ENCODE measurements at places on chromosomes 1 and 21.
A peak's percentile ranks its signal among the peaks of the same experiment; 100 is the strongest.

DNA sequence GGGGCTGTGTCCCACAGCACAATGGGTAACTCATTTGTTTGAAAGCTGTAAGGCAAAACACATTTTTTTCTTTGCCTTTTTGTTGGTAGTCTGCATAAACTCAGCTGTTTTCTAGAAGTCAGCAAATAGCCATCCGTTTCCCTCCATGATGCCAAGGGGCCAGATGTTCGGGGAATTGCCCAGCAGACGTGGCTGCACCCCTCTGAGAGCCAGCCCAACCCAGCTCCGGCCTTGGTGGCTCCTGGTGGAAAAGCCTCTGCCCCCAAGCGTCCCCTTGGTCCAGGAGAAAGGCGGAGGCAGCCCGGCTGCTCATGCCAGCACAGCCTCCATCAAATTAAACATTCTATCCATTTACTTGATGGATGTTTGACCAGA, 58.4 kb upstream of the ADARB1 start:
- no peak for DNase-seq

DNA sequence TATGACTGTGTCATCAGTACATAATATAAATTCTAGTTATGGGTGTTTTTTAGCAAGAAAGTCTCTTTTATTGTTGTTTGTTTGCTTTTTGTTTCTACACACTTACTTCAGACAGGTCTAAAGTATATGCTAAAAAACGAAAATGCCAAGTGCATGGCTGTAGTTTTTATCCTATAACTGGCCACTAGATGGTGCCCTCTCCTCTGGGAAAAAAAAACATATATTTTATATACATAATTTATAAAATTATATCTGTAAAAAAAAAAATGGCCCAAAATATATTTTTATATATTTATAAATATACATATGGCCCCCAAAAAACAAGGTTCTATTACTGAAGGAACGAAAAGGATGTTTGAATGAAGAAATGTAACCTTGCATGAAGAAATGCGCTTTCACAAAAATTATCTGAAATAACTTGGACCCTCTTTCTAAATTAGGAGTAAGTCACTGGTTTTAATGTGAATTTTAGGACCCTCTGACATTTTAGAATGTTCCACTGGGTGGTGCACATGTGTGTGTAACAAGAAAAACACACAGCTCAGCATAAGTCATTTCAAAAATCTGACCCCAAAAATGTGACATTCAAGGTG, 93.5 kb downstream of the TTLL7 start:
- DNase-seq, result peak; percentile 16

DNA sequence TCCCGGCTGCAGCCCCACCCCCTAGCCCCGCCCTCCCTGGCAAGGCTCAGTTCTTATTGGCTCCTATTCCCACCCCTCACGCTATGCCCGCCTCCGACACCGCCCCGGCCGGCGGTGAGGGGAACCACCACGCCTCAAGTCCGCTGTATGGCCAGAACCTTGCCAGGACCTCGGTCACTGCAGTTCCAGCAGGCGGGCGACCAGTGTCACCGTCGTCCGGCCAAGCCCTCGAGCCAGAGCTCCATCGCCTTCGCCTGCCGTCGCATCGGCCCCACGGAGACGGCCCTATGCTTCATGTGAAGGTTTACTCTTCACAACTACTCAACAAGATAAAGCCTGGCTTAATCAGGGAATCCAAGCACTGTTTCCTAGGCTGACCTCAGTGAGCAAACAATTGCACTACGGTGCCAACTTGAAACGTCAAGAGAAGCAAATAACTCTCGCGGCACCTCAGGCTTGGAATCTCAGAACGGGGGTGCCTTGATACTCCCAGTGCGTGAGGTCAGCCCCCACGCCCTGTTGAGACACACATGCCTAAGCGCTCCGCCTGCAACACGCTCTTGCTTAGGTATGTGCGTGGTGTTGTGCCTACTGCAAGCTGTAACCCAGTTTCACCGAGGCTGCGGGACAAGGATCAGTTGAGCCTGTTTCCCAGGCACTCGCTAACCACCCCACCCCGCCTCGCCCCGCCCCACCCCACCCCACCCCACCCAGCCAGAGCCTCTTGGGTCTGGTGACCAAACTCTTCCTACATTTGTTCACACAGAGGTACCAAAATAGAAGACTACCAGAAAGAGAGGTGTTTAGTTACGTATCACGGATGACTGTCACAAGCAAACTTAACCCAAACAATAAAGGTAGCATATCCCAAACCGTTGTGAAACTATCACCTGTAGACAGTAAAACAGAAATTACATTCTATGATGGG, 498 bp upstream of the DENND2C start:
- peak; percentile 84 for DNase-seq

DNA sequence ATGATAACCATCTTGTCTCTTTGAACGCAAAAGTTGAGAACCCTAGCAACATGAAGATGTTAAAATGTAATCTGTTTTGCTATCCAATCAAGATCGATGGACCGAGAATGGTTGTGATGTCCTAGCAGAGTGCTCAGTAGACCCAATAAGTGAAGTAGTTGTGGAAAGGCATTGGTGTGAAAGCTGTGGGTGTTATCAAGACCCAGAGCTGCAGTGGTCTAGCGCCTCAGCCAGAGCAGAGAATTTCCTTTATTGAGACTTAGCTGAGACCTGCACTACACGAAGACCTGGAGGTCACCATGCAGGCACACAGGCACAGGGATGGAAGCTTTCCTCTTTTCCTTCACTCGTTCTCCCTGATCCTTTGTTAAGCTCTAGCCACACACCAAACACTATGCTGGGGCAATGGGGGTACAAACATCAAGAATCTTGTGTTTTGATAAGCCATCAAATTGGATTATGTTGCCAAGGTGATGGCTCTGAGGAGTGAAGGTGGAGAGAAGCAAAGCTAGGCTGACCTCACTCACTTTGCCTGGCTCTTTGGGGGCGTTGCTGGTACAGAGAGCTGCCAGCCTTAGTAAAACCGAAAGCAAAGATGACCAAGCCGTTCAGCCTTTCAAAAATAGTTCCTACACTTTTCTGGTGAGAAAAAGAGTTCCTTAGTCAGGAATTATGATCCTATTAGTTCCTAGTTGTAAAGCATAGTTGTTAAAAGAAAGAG, 24.1 kb downstream of the METTL13 start:
- DNase-seq, result no peak

- DNase-seq, result peak; percentile 63
Measured at GRCh38 chr1:245475126-245475525, 320.3 kb downstream of the KIF26B start.

DNA sequence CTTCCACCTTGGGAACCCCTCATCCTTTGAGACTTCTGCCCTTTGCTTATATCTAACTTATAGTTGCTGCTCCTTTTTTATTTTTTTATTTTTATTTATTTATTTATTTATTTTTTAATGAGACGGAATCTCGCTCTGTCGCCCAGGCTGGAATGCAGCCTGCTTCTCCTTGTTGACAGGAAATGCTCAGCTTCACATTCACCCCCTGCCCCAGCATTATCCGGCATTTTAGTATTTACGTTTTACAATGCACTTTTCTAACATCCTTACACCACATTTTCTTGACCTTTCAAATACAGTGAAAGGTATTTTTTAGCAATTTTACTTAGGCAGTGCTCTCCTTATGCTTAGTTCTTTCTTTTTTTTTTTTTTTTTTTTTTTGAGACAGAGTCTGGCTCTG, 14.9 kb downstream of the CXADR start:
- DNase-seq, result no peak

DNA sequence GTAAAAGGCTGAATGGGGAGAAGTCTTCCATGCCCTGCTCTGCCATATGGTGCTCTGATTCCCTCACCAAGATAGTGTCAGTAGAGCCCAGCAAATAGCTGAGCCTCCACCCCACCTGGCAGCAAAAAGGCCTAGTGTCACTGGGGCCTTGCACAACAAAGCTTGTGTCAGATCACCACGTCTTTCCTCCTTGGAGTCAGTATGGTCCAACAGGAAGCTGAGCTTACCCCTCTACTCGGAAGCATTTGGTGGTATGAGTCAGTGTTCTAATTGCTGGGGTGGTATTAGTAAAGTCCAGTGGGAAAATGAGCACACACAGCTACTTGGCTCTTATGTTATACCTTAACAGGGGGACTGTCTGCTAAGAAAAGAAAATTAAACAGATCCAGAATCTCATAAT, 18.7 kb upstream of the RRP15 start:
- no peak for DNase-seq

DNA sequence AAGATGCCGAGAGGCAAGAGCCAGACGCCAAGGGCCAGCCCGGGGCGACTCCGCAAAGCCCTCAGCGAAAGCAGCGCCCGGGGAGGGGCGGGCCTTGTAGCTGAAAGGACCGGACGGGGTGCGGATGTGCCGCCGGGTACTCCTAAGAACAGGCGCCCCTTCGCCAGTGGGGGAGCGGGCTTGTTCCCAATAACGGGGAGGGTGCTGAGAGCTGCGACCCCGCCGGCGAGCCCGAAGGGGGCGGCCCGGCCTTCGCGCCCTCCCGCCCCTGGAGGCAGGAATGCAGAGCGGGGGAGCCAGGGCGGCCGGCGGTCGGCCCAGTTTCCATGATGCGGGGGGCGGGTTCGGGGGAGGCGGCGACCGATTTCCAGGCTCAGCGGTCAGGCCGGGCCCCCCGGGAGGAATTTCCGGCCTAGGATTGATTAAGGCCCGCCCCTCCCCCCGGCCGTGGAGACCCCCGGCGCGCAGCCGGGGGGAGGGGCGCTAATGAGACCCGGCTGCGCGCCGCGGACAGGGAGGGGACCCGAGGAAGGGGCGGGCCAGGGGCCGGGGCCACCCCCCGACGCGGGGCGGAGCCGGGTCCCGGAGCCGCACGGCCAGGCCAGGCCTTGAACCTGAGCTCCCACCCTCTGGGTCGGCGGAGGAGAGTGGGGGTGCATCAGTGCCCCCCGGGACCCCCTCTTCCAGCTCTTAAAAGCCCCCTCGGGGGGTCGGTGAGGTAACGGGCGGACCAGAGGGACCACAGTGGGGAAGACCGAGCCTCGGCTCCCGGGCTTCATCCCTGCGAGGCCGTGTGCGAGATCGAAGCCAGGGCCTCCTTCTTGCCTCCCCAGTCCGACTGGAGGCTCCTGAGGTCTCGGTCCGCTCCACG, 898 bp upstream of the TMEM200B start:
- DNase-seq, result peak; percentile 89

- peak; percentile 18 for DNase-seq
Measured at GRCh38 chr1:96234299-96234698, 487.3 kb upstream of the PTBP2 start.

DNA sequence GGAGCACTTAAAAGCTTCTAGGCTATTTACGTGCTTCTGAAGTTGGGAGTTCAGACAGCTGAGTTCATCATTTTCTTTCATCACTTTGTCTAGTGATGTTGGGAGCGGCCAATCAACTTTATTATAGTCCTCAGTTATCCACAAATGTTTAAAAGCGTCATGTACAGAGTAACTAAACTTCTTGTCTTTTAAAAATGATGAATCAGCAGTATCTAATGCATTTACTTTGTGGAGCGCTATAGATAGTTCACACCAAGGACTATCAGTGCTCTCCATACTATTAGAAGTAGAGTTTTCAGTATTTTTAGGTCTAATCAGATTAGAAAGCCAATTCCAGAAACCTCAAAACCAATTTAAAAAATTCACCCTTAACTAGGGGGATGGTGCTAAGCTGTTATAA, 778.7 kb upstream of the PRMT6 start:
- DNase-seq, result no peak

DNA sequence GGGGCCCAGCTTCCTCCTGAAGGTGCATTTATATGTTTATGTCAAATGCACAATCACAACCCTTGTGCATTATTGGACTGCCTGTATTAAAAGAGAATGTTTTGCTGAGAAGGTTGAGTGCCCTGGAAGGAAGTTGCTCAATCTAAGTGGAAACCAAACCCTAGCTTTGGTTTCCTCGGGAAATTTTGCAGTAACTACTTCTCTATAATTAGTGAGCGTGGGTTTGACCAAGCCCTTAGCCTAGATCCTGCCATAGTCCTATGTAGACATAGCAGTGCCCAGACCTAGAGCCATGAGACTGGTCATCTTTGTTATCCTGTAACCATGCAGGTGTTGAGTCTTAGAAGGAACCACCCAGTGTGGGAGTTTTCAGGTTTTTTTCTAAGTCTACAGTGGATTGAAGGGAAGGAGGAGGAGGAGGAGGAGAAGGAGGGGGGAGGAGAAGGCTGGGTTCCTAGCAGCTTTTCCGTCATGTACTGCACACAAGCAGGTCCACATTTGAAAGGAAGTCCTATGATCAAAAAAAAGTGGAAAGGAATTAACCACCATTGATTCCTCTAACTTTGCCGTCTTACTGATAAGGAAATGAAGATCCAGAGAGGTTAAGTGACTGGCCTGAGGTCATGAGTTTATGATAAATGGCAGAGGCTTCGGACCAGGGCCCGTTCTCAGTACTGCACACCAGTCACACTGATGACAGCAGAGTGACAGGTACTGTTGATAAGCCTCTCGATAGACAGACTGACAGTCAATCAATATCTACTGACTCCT, 72.2 kb upstream of the LYST start:
- no peak for DNase-seq

DNA sequence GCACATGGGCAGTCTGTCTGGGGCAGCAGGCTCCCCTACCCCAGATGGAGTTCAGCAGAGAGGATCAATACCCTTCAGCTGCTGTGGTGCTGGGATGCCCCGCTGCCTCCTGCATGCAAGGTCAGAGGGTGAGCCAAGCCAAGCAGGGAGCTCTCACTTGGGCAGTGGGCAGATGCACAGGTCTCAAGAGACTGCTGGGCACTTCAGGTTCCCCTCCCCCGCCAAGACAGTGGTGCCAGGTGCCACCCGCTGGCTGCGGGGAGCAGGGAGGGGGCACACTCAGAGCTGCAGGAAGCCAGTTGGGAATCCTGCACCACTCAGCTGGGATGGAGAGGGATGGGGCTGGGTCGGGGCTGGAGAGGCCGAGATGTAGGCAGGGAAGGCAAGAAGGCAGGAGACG, 15.8 kb upstream of the EVA1B start:
- no peak for DNase-seq

DNA sequence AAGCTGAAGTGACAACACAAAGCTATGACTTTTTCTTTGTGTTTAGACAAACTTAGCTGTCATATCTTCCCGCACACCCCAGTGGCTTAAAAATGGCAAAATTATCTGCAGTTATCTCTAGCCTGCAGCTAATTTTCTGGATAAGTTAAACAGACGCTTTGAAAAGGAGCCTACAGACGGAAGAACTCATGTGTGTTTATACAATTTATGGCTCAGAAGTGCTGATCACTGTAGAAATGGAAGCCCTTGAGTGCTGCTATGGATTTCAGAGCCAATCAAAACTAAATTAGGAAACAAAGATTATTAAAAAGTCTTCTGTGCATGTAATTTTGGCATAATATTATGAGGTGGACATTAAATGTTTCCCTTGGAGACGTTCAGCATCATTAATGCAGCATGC, 11.6 kb downstream of the NTNG1 start:
- no peak for DNase-seq
